A549 treated with CORT108297 at 1 μM for 4 hours (cell line): ENCODE measurements at places on chromosomes 3 and 15. TPM values are rescaled to one million over a fixed set of nuclear protein-coding genes. Genes with fewer than 3 reads are reported as not detected.

The HIGD2B gene
- total RNA-seq: not detected in 5 replicates

The AVEN gene
- total RNA-seq: 19.9 to 23.6 TPM (median 21.9 TPM) in 5 replicates

The ACTRT3 gene
- 2.5 to 3.2 TPM (median 2.7 TPM) in 5 replicates for total RNA-seq

The TGM5 gene
- not detected in 5 replicates for total RNA-seq

The VEPH1 gene
- total RNA-seq: 0.13 to 0.18 TPM (median 0.16 TPM) in 4 of 5 replicates, not detected in the other

The LRRC15 gene
- total RNA-seq: 0.10 to 0.17 TPM (median 0.17 TPM) in 5 replicates

The THUMPD3 gene
- total RNA-seq: 46.7 to 70.2 TPM (median 53.7 TPM) in 5 replicates

The FAM219B gene
- total RNA-seq: 30.0 to 41.1 TPM (median 38.4 TPM) in 5 replicates

The SCG3 gene
- total RNA-seq: 0.03 to 0.05 TPM (median 0.04 TPM) in 3 of 5 replicates, not detected in the others

The TMEM207 gene
- total RNA-seq: not detected in 5 replicates

The LACTB gene
- total RNA-seq: 23.8 to 38.2 TPM (median 26.4 TPM) in 5 replicates

The PDE12 gene
- total RNA-seq: 13.5 to 16.6 TPM (median 14.6 TPM) in 5 replicates

The KIF23 gene
- 69.2 to 104 TPM (median 80.4 TPM) in 5 replicates for total RNA-seq

The ZKSCAN7 gene
- total RNA-seq: not detected in 5 replicates

The RTP3 gene
- not detected in 5 replicates for total RNA-seq

The CADM2 gene
- total RNA-seq: 0.07 to 0.46 TPM (median 0.30 TPM) in 4 of 5 replicates, not detected in the other

The SPSB4 gene
- 0.09 to 0.22 TPM (median 0.18 TPM) in 5 replicates for total RNA-seq

The ERICH6 gene
- total RNA-seq: 0.18 TPM in 1 of 5 replicates, not detected in the others

The VPS13C gene
- 9.5 to 14.6 TPM (median 10.5 TPM) in 5 replicates for total RNA-seq

The PIK3CA gene
- total RNA-seq: 4.7 to 7.9 TPM (median 6.3 TPM) in 5 replicates

The FAM162A gene
- total RNA-seq: 30.4 to 35.8 TPM (median 35.0 TPM) in 5 replicates

The PP2D1 gene
- total RNA-seq: not detected in 5 replicates

The PLAAT1 gene
- total RNA-seq: 0.09 to 0.14 TPM in 2 of 5 replicates, not detected in the others

The SHF gene
- 0.66 to 0.80 TPM (median 0.74 TPM) in 5 replicates for total RNA-seq

The DRD3 gene
- not detected in 5 replicates for total RNA-seq

The ALDH1L1 gene
- 0.14 to 0.36 TPM (median 0.17 TPM) in 5 replicates for total RNA-seq

The STAC gene
- total RNA-seq: 2.1 to 2.7 TPM (median 2.4 TPM) in 5 replicates

The COL8A1 gene
- not detected in 5 replicates for total RNA-seq

The HERC2 gene
- total RNA-seq: 40.6 to 52.1 TPM (median 45.3 TPM) in 5 replicates

The SNX22 gene
- 0.59 to 0.96 TPM (median 0.89 TPM) in 5 replicates for total RNA-seq
